ENCODE measurements at places on chromosomes 12 and 14.

GRCh38 chr12:65122703-65123102 lies 1.6 kb upstream of the WIF1 start:
- no peak for DNase-seq

DNA sequence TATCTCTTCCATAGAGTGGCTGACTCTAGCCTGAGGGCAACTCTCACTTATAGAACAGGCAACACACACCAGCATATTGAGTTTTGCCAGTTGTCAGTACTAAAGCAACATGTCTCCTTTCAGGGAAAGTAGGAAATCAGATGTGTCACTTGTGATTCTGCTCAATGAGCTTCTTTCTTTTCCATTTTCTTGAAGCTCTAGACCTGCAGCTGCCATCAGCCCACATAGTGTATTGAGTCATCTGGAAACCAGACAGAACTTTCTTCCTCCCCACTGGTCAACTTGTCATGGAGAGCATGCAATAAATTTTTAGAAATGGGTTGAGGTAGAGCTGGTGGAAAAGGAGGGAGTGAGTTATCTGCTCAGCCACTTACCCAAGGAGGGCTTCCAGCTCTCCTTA lies 209.0 kb upstream of the PLEKHG7 start:
- no peak for DNase-seq

GRCh38 chr12:89817501-89818226 lies 109.0 kb upstream of the ATP2B1 start:
- no peak for DNase-seq

DNA sequence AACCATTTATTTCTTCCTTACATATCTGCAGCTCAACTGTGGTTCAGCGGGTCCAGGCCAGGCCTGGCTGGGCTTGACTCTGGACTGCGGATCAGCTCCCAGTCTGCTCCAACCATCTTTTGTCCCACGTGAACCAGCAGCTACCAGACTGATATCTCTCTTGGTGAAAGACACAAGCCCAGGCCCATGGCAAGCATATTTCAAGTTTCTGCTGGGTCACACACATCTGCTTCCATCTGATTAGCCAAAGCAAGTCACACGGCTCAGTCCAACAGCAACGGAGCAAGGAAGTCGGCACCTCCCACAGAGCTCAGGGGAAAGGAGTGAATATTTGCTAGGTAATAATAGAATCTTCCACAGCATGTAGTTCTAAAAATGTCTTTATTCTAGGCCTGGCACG lies 24.7 kb upstream of the MARK3 start:
- DNase-seq: no peak

- DNase-seq: no peak
These were observed 11.2 kb downstream of the BCAT1 start for GRCh38 chr12:24937553-24938244.

GRCh38 chr14:97824218-97824617 lies 1027.0 kb downstream of the VRK1 start:
- no peak for DNase-seq

GRCh38 chr12:17215759-17216570 lies 610.0 kb upstream of the LMO3 start:
- DNase-seq: no peak

DNA sequence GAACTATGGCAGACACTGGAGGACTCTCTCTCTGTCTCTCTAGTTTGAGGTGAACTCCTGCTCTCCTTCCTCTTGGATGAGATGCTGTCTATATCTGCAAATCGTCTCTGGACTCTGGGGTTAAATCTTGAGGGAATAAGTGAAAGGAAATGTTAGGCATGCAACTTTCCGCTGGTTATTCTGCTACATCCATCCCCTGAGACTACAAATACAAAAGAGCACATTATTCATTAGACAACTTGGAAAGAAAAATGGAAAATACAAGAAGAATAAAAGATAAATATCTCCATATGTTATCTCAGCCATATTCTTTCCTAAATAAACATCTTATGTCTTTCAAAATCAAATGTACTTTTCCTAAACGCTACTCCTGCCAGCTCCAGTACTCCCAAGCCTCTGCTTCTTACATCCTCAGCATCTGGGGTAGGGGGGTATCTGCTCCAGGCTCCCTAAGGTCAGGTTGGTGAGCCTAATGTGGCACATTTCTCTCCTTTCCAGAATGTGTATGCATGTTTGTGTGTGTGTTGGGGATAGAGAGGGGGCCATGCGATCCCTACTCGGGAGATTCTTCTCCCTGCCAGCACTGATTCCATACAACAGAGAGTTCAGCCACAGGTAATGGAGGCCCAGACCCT lies 102.9 kb upstream of the FSCB start:
- no peak for DNase-seq

DNA sequence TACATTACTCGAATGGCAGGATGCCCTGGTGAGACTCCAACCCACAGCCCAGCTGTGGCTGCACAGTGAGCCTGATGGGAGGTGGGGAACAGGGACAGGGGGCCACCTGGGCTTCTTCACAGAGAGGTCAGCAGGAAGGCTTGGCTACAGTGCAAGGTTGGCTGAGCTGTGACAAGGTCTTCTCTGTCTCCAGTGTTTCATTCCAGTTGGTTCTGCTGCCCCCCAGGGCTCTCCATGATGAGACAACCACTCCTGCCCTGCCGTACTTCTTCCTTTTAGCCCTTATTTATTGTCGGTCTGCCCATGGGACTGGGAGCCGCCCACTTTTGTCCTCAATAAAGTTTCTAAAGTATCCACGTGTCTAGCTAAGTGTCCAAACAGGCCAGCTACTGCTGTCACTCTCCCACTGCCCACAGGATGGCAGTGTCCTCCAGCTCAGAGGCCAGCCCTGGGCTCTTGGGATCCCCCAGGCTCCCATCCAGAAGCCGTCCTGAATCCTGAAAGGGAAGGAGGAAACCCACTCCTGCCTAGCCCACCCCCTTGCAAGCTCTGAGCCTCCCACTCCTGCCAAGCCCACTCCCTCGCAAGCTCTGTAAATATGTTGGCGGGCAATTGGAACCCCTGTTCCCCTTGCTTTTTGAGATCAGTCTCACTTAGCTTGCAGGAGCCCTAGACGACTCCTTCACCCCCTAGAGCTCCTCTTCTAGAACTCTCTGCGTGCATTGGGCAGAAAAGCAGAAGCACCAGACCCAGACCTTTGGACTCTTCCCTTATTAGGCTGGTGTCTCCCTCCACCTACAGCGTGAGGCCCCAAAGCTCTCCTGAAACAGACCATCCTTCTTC lies 5.4 kb downstream of the C1QL4 start:
- DNase-seq: no peak

- DNase-seq: no peak
These were observed 8.8 kb upstream of the LRRK2 start for GRCh38 chr12:40215982-40216381.

GRCh38 chr12:24741216-24741615 lies 207.7 kb downstream of the BCAT1 start:
- no peak for DNase-seq

Measured in T-helper 2 cell (primary cell).